Stimulated activated CD4-positive, alpha-beta T cell treated with anti-CD3 and anti-CD28 coated beads, Interleukin-4, amount 100 ng/mL, for 4 hours (primary cell): ENCODE measurements at places on chromosomes 4 and X.
A peak's percentile ranks its signal among the peaks of the same experiment; 100 is the strongest.

DNA sequence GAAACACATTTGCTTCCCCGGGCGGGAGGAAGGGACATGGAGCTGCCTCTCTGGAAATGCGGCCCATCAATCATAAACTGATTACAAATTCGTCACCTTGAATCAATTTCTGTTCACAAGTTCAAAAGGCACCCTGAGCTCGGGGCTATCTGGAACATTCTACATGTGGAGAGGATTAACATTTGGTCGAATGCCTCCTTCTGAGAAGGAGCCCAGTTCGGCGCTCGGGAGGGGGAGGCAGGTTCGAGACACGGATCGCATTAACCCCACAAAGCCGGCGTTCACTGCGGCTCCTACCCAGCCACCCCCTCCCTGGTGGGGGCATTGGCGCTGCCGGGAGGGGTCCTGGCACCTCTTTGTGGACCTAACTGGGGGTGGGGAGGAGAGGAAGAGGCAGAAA, 108.0 kb downstream of the CPZ start:
- no peak for DNase-seq

DNA sequence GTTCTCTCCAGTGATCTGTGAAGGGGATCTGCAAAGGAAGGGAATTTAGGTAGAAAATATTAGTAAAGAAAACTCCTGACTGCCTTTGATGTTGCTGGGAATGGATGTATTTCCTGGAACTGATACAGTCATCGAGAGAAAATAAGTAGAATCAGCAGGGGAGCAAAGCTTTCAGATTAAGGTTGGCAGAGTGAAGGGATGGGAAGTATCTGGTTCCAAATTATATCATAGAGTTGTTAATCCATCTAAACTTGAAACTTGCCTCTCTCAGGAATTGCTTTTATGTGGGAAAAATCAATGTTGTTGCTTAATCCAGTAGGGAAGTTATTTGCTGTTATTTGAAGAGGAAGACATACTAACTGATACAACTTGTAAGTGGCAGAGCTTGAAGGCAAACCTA, 19.3 kb downstream of the EPHA5 start:
- DNase-seq = no peak

- no peak for DNase-seq
Measured at GRCh38 chr4:94459462-94460161, 7.9 kb downstream of the PDLIM5 start.

DNA sequence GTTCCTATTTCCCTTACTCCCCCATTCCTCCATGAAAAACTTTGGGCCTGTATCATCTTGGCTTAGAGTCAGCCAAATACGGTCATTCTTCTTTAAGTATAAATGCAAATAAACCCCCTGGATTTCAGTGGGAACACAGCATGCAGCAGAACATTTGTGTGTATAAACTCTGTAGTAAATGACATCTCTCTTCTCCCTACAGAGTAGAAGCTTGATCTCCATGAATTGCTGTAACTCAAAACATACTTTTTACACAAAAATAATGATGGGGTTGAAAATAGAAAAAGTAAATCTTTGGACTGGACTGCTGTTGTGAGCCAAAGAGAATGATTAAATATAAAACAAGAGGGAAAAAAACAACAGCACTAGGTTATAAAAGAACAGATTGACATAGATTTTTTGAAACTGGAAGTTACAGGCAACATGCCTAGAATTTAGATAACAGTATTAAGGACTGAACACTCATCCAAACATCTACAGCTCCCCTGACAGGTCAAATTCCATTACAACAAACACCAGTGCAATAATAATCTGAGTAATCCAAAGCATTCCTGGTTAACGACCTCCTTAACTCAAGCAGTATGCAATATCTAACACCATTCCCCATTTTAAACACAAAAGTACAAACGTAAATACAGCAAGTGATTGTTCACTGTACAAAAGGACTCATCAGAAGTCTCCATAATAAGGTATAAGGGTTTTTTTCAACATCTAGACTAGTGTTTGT, 30.7 kb downstream of the TSPAN5 start:
- no peak for DNase-seq

GRCh38 chrX:39907964-39908661, 189.6 kb downstream of the BCOR start:
- DNase-seq = no peak

DNA sequence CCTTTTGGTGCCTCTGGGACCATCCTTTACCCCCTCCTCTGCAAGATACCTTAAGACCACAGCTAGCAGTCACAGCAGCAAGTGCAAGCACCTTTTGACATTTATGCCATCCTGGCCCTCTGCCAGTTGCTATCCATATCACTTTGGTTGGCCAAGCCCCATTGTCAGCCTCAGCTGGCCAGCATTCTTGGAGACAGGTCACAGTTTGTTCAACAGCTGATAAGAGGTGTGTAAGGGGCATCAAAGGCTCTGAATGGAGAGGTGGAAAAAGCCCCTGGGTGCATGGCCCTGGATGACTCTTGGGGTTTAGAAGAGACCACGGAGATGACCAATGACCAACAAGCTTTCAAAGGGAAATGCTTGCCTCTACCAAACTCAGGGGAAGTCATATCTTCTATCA, 133.6 kb upstream of the MAMLD1 start:
- DNase-seq = no peak

DNA sequence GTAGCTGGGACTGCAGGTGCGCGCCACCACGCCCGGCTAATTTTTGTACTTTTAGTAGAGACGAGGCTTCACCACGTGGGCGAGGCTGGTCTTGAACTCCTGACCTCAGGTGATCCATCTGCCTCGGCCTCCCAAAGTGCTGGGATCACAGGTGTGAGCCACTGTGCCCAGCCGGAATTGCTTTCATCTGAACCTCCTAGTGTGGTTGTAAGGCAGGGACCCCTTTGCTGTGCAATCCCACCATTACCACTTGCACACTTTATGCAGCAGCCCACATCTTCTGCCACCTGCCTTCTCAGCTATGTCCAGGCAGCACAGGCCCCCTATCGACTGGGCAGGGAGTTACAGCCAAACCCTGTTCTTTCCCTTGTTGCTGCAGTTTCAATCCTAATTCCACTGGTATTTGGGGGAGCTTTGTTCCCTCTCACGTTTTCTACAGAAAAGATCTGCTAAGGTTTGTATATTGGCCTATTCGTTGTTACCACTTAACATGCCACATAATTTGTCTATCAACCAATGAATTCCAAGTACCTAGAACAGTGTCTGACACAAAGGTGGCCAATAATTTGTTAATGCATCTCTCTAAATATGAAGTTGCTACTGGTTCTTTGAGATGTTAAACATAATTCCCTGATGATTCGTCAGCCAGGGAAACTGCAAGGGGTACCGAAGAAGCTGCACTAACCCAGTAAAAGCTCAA, 6.5 kb downstream of the RPL39 start:
- peak; percentile 27 for DNase-seq

DNA sequence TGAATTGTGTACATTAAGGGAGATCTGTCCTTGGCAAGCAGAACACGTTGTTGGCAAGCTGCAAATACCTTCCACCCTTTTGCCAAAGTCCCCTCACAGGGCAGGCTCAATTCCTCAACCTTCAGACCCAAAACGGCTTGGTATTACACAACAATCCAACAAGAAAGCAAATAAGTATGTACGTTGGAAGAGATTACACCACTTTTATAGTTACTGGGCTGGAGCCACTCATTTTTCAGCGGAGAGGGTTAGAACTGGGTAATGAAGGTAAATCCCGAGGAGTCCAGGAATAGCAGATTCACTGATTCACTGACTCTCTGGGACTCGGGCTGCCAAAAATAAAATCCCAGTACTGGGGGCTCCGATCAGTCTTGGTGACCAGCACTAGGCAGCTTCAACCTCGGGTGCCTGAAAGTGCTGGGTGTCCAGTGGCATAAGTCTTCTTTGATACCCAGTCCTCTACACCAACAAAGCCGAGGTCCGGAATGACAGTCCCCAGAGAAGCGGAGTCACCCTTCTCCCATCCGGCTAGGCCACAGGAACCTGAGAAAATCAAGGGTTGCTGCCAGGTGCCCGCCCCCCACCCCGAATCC, 587 bp downstream of the TIMM8A start:
- DNase-seq = peak; percentile 1

DNA sequence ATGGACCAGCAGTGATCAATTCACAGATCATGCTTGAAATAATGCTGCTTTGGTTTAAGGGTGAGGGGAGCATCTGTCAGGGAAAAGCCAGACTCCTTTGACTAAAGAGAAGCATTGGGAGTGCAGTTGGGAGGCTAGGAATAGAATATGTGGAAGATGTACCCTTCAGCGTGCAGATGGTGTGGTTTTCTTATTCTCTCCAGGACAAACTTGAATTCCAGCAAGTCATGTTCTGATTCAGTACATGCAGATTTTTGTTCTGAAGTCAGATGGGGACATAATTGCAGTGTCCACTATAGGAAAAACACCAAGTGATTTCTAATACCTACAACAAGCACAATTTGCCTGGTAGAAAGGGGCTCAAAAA, 99.0 kb upstream of the LIMCH1 start:
- no peak for DNase-seq

GRCh38 chrX:153226344-153227185, 47.5 kb downstream of the MAGEA1 start:
- no peak for DNase-seq

DNA sequence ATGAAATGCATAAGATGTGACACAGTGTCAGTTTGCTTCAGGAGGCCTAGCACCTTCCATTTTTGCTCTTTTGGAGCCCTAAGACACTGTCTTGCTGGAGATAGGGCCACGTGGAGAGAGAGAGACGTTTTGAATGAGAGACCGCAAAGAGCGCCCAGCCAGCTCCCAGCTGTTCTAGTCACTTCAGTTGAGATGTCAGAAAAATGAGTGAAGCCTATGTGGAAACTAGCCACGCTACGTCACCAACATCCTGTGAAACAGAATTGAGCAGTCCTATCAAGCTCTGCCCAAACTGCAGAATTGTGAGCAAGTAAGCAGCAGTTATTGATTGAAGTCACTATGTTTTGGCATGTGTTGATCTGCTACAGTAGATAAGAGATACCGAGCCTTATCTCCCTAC, 13.1 kb downstream of the GPR82 start:
- DNase-seq = no peak

DNA sequence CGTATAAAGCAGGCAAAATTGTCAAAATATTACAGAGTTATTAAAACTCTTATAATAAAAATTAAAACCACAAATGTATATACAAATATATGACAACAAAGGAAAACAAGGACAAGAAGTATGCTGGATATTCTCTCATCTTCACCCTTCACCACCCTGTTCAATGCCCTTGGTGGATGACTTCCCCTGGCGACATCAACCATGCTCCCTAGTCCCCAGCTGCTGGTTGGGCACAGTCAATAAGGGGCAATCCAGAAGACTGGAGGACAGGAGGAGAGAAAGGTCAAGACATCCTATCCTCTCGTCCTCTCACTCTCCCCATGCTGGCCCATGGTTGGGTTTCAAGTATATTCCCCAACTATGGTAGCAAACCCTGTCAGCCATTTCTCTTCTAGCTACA, 71.2 kb downstream of the CXCL13 start:
- no peak for DNase-seq

DNA sequence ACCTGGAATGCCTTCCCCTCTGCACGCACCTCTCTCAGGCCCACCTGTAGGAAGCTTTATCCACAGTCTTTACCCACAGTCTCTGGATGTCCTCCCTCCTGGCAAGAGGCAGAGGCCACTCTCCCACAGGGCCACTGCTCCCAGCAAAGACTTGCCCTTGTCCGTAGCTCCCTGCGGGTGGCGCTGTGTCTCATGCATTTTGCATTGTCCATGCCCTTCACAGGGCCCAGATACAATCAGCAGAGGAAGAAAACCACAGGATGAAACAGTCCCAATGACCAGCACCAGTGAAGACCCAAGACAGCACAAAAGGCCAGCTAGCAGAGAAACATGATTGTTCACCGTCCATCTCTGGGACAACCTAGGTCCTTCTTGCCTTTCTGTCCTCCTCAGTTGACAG, 2.1 kb upstream of the NSG1 start:
- DNase-seq = no peak

GRCh38 chrX:56248492-56248891, 16.3 kb downstream of the KLF8 start:
- peak; percentile 41 for DNase-seq

- no peak for DNase-seq
Measured at GRCh38 chr4:103405415-103405814, 207.3 kb upstream of the CENPE start.

- DNase-seq = no peak
Measured at GRCh38 chr4:116122124-116122523, 963.3 kb downstream of the TRAM1L1 start.

DNA sequence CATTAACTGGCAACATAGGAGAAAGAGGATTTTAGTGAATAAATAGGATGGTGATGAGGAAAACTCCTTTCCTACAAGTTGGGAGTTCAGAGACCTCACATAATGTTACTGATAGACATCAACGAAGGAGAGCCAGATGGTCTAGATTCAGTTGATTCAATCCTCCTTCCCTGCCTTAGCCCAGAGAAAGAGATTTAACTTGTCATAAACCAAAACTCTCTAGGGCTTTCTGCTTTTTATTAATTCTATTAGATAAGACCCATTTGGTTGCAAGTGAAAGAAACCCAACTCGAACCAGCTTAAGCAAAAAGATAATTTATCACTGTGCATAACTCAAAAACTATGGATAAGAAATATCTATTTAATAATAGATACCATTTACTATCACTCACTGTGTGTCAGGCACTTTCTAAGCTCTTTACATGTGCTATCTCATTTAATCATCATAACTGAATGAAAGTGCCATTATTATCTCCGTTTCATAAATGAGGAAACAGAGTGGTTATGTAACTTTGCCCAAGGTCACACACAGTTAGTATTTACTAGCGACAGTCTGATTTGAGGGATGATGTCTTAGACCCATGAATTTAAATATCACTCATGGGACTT, 4.3 kb upstream of the UNC5C start:
- no peak for DNase-seq

GRCh38 chr4:64777286-64777685, 368.0 kb upstream of the TECRL start:
- no peak for DNase-seq

- DNase-seq = no peak
Measured at GRCh38 chrX:56530011-56530410, 33.4 kb upstream of the UBQLN2 start.

DNA sequence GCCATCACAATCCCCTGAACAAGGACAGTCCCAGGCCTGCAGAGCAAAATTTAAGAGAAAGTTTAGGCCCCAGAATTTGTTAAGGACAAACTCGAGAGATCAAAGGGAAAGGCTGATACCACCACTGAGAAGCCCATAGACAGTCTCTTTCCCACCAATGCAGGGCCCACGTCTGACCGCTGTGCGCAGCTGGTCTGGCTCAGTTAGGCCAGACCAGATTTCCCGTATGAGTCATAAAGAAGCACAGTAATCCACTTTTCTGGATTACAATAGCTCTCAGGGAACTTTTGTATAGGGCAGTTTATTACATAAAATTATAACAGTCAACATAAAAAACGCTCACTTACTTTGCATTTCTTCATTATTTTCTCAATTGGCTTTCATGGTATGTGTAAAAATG, 259.5 kb downstream of the RCHY1 start:
- DNase-seq = no peak

GRCh38 chr4:86961605-86962295, 26.9 kb downstream of the AFF1 start:
- DNase-seq = no peak

- DNase-seq = no peak
Measured at GRCh38 chr4:47741200-47741599, 96.7 kb downstream of the CORIN start.

- peak; percentile 84 for DNase-seq
Measured at GRCh38 chrX:132217203-132218073, 1.8 kb downstream of the RAP2C start.

- no peak for DNase-seq
Measured at GRCh38 chrX:124501586-124501985, 155.2 kb downstream of the SH2D1A start.

- no peak for DNase-seq
Measured at GRCh38 chrX:6821730-6822129, 286.8 kb upstream of the VCX3A start.
